ENCODE measurements at places on chromosomes 12 and 14.

DNA sequence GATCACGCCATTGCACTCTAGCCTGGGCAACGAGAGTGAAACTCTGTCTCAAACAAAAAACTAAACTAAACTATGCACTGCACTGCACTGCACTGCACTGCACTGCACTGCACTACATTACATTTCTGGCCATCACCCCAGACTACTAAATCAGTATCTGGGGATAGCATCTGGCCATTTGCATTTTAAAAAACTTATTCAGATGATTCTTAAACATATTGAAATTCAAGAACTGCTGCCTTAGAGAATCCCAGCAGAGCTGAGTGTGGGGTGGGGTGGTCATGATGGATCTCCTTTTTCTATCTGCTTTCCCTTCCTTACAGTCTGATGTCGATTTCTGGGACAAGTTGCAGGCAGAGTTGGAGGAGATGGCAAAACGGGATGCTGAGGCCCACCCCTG, 13.6 kb downstream of the PEX5 start:
- no peak for DNase-seq

DNA sequence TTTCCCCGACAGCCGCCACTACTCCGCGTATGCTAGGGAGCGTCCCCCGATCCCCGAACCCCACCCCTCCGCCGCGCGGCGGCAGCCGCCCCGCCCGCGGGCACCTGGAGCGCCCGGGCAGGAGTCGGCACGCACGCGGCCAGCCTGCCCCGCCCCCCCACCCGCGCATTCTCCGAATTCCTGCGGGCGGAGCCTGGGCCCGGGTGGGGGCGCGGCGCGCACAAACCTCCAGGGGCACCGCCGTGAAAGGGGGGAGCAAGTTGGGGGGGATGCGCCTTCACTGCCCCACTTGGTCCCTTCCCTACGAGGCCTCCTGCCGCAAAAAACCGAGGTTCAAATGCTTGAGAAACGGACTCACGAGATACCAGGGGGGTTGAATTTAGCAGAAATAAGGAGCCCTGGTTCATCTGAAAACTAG, 1.7 kb downstream of the AJUBA start:
- peak; percentile 65 for DNase-seq

DNA sequence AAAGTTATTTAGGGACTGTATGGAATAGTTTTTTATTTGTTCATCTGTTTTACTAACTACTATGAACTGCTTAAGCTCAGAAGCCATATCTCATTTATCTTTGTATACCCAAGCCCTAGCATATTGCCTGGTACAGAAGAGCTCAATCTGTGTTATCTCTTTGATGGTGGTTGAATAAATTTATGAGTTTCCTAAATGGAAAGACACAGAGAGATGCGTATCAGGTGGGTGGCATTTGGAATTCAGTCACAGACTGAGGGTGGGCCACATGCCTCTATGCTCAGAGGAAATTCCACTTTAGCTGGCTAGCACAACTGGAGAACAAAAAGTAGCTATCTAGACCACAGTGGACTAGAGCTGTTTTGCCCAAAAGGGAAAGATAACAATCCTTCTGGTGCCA, 145.5 kb downstream of the SLC6A15 start:
- DNase-seq, result no peak

DNA sequence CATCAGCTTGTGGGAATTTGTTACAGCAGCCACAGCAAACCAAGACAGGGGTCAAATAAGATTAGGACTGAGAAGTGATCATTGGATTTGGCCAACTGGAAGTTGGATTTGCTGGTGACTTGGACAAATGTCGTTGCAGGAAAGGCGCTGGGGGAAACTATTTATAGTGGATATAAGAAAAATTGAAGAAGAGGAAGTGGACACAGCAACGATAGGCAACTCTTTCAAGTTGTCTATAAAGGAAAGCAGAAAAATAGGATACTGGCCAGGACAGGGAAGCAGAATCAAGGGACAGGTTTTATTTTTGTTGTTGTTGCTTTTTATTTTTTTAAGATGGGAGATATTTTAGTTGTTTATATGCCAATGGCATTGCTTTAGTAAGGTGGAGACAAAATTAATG, 56.2 kb upstream of the RTRAF start:
- no peak for DNase-seq

GRCh38 chr14:50967790-50968189, 23.5 kb upstream of the PYGL start:
- no peak for DNase-seq

DNA sequence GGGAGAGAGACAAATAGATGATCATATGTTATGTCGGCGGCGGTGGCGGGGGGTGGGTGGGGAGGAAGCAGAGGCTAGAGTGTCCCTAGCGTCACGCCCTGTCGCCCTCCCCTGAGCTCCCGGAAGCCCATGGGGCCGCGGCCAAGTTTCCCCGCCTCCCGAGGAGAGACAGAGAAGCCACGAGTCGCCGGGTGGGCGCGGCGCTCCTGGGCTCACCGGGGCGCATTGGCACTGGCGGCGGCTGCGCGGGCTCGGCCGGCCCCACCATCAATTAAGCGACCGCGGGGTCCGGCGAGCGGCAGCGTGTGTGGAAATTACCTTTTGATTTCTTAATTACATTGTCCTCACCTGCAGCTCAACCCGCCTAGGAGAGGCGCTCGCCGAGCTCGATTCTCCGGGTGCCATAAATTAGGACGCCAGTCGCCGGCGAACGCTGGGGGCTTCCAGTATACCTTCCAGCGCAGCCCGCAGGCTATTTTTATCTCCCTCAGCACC, 119.9 kb upstream of the LHX5 start:
- DNase-seq, result peak; percentile 58

GRCh38 chr14:96167224-96168148, 37.2 kb upstream of the BDKRB2 start:
- DNase-seq, result peak; percentile 26

DNA sequence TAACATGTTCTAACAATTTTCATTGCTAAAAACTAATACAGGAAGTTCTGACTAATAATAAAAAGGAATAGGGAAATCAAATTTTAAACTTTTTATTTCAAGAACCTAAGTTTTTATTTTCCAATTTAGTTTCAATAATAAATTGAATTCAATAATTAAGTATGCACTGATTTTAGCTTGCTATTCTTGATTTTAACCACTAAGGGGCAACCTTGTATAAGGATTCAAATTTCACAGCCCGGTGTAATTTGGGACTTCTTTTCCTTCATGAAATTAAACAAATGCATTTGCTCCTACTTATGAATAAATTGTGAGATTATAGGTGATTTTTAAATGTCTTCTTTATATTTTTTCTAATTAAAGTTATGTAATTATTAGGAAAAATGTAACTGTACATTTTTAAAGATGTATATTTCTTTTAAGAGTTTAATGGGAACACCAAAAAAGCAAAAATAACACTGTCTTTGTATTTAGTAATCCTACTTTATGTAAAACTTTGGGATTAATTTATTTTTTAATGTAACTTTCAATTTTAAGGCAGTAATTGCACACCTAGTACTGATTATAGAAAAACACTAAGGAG, 241.4 kb upstream of the PDZRN4 start:
- DNase-seq, result no peak

DNA sequence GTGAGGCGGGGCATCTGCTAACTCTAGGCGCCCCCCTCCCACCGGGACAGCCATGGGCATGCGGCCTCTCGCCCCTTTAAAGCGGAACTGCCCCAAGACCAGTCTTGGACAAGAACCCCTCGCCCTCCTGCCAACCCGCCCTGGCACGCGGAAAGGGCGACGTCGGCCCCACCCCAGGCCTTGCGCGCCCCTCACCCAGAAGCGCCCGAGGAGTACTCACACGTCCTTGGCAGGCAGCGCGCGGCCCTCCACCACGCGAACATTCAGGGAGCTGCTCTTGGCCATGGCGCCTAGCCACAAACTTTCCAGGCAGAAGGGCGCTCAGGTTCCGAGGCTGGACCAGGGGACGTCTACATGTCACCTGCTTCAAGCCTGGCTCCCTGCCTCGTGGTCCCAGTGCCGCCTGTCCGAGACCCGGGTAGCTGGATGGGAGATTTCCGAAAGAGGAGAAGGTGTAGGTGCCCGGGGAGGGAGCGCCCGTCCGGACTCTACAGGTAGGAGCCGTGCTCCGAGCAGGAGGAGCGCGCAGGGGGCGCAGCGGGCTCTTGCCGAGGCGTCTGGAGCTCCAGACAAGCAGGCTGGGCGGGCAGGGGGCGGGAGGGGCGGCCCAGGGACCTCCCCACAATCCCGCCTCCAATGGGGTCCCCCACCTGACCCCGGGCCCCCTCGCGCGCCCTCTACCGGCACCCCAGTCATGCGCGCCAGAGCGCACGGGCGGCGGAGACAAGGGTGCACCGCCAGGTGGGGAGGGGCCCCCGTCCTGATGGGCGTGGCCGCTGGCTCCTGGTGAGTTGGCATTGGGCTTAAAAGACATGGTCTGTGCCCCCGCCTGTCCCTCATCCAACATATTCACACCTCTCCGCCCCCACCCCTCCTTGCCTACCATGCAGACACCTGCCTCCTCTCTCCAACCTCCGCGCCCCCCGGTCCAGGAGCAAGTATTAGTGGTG, at the start of gene RASAL1:
RASAL1 (minus strand) TSS at position 584 of the 950 bp plus-strand sequence; CDS start at position 285, 299 bp downstream.
- DNase-seq, result peak; percentile 94

GRCh38 chr14:64501411-64502171, 2.0 kb downstream of the ZBTB25 start:
- no peak for DNase-seq

- no peak for DNase-seq
Measured at GRCh38 chr12:17528394-17528793, 561.6 kb downstream of the RERGL start.

GRCh38 chr12:69107541-69107940, 131.8 kb upstream of the CPSF6 start:
- DNase-seq, result no peak

- no peak for DNase-seq
Measured at GRCh38 chr14:66842911-66843512, 335.1 kb downstream of the GPHN start.

GRCh38 chr12:96907671-96908422, 790 bp downstream of the NEDD1 start:
- DNase-seq, result peak; percentile 57

DNA sequence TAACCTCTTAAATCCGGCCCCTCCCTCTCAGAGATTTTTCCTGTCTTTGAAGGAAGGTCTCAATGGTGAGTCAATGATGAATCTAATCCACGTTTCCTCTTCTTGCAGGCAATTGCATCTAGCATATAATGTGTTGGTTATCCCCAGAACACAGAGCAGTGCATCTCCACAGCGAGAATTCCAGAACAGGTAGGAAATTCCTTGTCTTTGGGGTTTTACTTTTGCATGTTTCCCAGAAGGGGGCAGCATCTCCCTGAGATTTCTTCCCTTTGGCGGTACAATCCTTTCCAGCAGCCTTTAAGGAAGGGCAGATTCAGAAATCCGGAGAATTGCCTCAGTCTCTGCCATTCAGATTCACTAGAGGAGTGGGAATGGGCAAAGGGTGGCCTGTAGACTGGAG, 128.0 kb downstream of the KCNA5 start:
- DNase-seq, result no peak

- DNase-seq, result no peak
Measured at GRCh38 chr12:121955258-121956237, 37.2 kb downstream of the CFAP251 start.

- no peak for DNase-seq
Measured at GRCh38 chr12:129753586-129753985, 150.2 kb downstream of the TMEM132D start.

DNA sequence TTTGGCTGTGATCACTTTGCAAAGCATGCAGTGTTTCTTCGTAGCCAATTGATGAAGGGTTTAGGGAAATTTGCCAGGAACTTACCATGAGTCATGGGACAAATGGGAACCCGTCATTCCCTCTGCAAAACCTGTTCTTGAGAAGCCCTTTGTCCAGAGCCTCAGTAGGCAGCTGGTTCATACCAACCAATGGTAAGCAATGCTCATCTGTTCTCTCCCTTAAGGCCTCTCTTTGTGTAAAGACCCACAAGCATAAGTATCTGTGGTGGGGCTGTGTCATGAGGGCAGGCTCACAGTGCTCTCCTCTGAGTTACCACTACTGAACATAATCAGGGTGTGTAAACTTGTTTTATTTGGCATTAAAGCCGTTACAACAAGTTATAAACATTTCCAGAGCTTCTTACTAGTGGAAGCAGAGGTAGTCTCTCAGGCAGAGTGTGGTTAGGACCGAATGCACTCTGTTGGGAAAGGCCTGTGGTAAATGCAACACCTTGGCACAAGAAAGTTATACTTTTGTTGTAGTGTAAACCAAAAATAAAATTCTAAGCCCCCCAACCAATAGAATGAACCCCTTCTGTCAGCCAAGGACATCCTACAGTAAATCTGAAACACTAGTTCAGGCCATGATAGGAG, 119.8 kb downstream of the SINHCAF start:
- no peak for DNase-seq

- no peak for DNase-seq
Measured at GRCh38 chr12:116436561-116437249, 122.5 kb upstream of the MAP1LC3B2 start.

- no peak for DNase-seq
Measured at GRCh38 chr12:83016218-83016835, 329.6 kb downstream of the TMTC2 start.

DNA sequence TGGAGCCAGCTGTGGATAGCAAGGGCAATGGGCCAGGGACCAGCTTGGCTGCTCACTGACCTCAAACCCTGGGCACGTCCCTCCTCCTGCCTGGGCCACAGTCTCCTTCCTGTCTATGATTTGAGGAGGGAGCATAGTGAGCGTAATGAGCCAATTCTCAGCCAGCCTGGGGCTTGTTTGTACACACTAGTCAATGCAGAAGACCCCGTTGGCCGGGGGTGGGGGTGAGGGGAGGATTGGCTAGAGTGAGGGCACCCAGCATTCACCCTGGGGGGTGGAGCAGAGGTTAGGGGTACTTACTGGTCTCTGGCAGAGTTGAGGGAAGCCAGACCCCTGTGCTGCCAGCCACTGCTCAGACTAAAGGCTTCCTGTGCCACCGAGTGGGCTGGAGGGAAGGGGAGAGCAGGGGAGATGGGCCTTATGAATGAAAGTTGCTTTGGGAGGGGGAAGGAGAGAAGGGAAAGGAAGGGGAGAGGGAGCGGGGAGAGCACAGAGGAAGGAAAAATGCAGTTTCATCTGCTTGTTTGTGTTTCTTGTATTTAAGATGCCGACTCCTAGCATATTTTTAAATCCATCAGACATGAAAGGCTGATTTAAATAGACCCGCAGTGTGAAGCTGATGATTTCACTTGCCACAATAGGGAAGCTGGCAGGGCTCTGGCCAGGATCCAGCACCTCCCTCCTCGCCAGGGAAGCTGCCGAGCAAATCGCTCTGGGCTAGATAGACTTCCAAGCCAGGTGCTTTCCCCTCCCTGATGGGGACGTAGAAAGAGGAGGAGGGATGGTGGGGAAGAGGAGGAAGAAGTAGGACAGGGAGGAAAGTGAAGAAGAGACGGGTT, 114.0 kb downstream of the PRMT8 start:
- DNase-seq, result no peak

DNA sequence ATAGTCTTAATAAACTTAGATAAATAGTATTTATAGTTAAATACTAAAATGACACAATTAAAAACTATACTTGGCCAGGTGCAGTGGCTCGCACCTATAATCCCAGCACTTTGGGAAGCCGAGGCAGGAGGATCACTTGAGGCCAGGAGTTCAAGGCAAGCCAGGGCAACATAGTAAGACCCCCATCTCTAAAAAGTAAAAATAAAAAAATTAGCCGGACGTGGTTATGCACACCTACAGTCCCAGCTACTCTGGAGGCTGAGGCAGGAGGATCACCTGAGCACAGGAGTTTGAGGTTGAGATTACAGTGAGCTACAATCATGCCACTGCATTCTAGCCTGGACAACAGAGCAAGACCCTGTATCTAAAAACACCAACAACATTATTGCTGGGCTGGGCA, 16.0 kb downstream of the CINP start:
- no peak for DNase-seq
